ENCODE measurements at places on chromosomes 3 and 15.

- DNase-seq: no peak
Measured at GRCh38 chr15:70480196-70480856, 283.0 kb downstream of the UACA start.

DNA sequence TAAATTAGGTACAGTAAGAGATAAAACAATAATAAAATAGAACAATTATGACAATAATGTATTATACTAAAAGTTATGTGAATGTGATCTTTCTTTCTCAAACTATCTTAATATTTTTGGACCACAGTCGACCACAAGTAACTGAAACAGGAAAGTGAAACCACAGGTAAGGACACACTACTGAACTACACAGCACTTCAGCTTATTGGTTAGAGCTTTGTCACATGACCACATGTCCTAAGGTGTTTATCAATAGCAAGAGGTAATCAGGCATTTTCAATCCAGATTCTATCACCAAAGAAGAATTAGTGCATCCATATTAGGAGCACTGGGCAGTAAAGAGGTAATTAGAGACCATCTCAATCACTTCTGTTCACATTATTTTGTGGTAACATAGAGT lies 392.8 kb downstream of the RSL24D1 start:
- DNase-seq: no peak

- DNase-seq: peak; percentile 46
Measured at GRCh38 chr3:177041021-177041729, 156.1 kb downstream of the TBL1XR1 start.

DNA sequence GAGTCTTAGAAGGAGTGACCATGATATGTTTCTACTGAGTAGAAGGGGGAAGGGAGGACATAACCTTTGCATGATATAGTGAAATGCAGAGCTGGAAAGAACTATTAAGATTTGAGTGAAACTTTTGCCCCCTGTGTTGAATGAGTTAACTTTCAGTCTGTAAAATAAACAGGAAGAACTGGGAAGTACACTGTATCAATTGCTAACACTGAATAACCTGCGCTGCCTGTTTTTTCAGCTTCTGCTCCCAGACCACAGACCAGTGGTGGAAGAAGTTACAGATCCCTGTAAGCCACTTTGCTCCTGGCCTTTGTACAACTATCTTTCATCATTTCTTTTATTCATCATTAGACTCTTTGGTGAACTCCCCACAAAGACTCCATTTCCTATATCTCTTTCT lies 3.6 kb upstream of the LRCH3 start:
- no peak for DNase-seq

- DNase-seq: no peak
Measured at GRCh38 chr3:98655666-98656065, 62.3 kb upstream of the CPOX start.

DNA sequence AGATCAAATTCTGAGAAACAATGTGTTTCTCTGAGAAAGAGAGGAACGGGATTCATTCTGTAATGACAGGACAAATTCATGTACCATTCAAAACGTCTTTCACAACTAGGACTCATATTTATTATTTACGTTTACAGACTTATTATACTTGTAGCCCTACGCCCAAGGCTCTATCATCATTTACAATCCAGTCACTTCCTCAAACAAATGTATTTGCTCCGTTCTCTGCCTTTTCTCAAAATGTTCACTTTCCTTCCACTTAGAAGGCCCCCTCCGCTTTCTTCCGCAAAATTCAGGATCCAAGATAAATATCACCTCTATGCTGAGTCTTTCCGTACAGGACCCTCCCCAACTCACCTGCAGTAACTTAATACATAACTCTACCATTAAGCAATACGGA lies 745 bp downstream of the RSL24D1 start:
- DNase-seq: peak; percentile 24
